Activated CD4-positive, alpha-beta T cell treated with anti-CD3 and anti-CD28 coated beads, Interleukin-2, amount 50 U/mL, for 24 hours (primary cell): ENCODE measurements at places on chromosomes 1 and 21.
A peak's percentile ranks its signal among the peaks of the same experiment; 100 is the strongest.

GRCh38 chr1:33455539-33456501, 16.6 kb upstream of the ZSCAN20 start:
- no peak for DNase-seq

DNA sequence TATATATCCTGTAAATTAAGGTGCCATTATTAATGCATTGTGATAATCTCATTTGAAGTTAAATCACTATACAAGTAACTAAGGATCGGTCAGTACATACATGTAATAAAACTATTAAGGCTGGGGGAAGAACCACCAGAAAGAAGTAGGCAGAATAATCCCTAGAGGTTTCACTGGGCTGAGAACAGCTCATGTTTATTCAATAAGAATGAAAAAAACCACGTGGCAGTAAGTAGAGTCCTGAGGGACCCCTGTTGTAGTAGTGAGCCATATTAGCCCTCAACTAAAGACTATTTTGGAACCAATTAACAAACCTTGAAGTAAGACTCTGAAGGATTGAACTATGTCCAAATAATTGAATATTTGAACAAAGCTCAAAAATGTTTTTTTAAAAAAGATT, 46.9 kb upstream of the ADAM30 start:
- no peak for DNase-seq

- no peak for DNase-seq
Measured at GRCh38 chr1:86018283-86018923, 138.2 kb downstream of the COL24A1 start.

DNA sequence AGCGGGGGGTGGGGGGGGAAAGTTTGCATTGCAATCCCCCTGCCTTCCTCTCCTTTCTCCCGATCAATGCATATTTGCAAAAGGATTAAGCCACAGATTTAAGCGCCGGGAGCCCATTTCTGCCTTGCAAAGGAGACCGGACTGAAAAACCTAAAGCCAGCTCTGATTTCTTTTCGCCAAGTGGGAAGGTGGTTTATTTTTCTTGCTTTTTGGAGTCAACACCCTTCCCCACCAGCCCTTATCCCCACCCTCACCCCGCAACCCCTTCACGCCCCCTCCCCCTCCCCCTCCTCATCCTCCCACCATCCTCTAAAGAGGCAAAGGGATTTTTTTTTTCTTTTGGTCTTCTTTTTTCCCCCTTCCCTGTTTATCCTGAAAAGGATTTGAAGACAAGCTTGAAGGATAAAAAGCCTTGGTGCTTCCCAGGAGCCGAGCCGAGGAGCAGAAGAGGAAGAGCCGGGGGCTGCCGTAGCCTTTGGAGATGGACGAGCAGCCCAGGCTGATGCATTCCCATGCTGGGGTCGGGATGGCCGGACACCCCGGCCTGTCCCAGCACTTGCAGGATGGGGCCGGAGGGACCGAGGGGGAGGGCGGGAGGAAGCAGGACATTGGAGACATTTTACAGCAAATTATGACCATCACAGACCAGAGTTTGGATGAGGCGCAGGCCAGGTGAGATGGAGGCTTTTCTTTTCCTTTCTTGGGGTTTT, 513 bp downstream of the PBX1 start:
- no peak for DNase-seq

GRCh38 chr1:48859456-48859855, 82.8 kb upstream of the BEND5 start:
- DNase-seq: no peak

- no peak for DNase-seq
Measured at GRCh38 chr1:197017558-197018146, 40.3 kb downstream of the CFHR5 start.

DNA sequence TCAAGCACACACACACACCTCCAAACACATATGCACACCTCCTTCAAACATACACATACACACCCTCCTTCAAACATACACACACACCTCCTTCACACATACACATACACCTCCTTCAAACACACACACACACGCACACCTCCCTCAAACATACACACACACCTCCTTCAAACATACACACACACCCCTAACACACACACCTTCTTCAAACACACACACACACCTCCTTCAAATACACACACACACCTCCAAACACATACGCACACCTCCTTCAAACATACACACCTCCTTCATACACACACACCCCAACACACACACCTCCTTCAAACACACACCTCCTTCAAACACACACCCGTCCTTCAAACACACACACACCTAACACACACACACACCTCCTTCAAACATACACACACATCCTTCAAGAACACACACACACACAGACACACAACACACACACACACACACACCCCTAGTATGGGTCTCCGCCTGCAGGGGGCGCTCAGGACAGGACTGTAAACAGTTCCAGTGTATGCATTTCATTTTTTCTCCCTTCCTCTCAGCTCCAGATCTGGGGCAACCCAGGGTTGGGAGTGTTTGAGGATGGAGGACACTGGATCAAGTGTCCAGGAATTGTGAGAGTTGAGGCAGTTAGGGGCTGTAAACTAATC, 12.1 kb downstream of the LGR6 start:
- no peak for DNase-seq

DNA sequence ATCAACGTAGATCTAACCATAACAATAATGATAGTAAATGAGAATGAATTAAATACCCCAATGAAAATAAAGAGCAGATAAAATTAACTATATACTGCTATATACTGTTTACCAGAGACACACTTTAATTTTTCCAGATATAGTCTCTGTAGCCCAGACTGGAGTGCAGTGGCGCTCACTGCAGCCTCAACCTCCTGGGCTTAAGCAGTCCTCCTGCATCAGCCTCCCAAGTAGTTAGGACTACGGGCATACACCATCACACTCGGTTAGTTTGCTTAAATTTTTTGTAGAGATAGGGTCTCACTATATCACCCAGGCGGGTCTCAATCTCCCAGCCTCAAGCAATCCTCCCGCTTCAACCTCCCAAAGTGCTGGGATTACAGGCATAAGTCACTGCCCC, 37.2 kb downstream of the TRIM33 start:
- no peak for DNase-seq

- no peak for DNase-seq
Measured at GRCh38 chr1:204846546-204846945, 24.1 kb upstream of the NFASC start.

- DNase-seq: no peak
Measured at GRCh38 chr1:64499966-64500365, 30.0 kb downstream of the CACHD1 start.

DNA sequence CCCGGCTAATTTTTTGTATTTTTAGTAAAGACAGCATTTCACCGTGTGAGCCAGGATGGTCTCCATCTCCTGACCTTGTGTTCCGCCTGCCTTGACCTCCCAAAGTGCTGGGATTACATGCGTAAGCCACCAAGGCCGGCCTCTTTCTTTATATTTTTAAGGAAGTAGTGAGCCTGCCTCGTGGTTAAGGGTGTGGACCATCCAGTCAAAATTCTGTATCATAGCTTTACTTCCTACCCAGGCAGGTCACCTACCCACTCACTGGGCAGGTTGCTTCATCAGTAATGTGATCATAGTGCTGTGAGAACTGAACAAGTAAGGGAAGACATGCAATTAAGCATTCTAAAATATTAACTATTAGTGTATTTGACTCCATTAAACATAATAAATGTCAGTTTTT, 8.1 kb upstream of the ACOT7 start:
- no peak for DNase-seq

GRCh38 chr21:36696390-36697059, 2.4 kb upstream of the SIM2 start:
- no peak for DNase-seq

DNA sequence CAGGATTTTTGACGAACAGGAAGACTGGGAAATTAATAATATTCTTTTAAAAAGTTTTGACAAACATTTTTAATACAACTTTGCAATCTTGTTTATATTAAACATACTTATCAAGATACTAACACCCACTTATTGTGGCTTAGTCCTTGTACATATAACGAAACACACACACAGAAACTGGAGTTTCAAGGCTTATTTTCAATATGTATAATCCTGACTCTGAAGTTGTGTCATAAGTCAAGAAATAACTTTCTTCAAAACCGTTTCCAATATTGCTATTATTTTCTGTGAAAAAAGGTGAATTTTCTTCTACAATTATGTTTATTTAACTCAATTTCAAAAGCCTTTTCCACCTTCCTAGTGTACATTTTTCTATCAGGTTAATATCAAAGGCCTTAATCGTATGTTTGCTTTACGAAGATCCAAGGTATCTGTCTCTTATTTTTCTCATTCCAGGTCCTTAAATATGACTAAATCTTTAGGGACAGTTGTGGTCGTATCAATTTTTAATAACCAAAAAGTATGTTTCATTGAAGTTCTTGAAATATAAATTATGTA, 1.8 kb downstream of the CDKN2C start:
- no peak for DNase-seq

- DNase-seq: no peak
Measured at GRCh38 chr1:47317841-47318240, 3.9 kb upstream of the STIL start.

- no peak for DNase-seq
Measured at GRCh38 chr1:232267092-232267836, 362.7 kb downstream of the SIPA1L2 start.

GRCh38 chr1:162846256-162847212, 14.4 kb downstream of the CCDC190 start:
- DNase-seq: no peak

- DNase-seq: peak; percentile 8
Measured at GRCh38 chr1:82775406-82776000, 974.8 kb downstream of the ADGRL2 start.

- no peak for DNase-seq
Measured at GRCh38 chr1:164177118-164177517, 381.9 kb upstream of the PBX1 start.

DNA sequence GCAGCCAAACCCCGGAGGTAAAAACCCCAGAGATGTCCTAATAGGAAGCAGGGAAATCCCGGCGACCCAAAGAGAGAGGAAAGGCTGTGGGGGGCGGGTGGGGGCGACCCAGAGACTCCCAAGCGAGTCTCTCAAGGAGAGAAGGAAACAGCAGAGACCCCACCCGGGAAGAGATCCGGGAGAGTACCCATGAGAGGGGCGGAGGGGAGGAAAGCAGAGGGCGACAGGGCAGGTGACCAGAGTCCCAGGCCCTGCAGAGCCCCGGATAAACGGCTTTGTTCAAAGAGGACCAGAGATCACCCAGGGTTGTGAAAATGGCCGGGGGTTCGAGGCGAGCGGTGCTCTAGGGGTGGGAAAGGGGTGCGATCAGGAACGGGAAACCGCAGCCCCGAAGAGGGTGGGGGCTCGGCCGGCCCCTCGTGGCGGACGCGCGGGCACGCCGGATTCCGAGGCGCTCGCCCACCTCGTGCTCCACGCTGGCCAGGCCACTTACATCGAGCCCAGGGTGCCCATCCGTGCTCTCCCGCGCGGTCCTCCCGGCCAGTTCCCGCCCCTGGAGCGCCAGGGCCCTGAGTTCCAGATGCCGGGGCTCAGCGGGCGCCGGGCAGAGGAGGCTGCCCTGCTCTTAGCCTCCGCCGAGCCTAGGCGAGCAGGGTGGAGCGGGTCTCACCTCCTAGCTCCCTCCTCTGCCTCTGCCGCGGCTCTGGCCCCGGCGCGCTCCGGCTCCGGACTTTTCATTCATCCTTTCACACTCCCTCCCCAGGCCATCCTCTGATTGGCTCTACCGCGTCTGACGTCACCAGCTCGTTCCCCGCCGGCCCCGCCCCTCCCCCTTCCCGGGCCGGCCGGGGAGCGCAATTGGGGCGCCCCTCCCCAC, 52.3 kb downstream of the RHBG start:
- DNase-seq: no peak

GRCh38 chr1:54323324-54323739, 82.9 kb downstream of the SSBP3 start:
- DNase-seq: no peak

GRCh38 chr1:27863538-27863915, 8.8 kb upstream of the THEMIS2 start:
- no peak for DNase-seq

- no peak for DNase-seq
Measured at GRCh38 chr1:32470431-32470830, 5.6 kb downstream of the ZBTB8B start.

DNA sequence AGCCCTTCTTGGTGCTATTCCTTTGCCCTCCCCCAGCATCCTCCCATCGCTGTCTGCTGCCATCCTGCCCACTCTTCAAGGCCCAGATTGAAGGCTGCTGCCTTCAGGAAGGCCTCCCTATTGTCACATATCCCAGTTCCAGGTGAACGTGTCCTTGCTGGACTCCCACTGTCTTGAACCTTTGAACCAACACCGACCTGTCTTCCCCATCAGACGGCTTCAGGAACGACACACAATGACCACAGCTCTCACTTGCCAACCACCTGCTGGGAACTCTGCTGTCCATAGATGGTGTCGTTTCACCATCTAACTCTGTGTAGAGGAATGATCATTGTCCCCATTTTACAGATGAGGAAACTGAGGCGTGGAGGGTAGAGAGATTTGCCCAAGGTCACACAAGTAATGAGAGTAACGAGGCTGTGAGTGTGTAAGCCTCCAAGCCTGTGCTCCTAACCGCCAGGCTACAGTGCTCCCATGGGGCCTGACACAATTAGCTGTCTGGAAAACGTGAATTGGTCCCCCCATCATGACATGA, 9.9 kb upstream of the PLEKHG5 start:
- no peak for DNase-seq

DNA sequence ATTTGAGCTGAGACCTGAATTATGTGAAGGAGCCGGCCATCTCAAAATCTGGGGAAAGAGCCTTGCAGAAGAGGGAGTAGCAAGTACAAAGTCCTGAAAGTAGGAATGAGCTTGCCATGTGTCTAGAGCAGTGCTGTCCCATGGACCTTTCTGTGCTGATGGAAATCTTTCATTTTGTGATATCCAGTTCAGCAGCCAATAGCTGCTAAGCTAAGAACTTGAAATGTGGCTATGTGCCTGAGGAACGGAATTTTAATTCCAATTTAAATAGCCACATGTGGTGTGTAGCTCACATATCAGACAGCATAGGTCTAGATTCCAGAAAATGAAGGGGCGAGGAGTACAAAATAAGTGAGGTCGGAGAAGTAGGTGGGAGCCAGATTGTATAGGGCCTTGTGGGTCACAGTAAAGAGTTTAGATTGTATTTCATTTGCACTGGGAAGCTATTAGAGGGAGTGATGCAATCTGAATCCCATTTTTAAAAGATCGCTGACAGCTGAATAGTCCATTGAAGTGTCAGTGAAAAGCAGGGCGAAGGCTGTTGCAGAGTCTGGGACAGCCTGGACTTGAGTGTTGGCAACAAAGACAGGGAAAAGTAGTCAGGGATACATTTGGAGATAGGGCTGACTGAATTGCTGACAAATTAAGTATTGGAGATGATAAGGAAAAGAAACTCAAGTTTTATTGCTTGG, 80.3 kb downstream of the TMEM200B start:
- no peak for DNase-seq
